ENCODE measurements at places on chromosomes 6 and 20.

DNA sequence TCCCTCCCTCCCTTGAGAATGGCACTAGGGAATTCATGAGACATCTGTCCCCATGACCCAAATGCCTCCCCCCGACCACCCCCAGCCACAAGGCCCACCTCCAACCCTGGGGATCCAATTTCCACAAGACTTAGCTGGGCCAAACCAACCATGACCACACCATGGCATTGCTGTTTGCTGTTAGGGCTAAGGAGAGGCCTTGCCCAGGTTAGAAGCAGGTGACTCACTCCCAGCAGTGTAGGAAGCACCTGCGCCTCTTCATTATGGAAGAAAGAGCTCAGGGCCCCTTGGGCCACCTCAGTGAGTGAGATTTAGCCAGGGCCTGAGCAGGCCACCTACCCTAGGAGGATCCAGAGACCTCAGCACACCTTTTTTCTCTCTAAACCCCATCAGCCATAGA is 337.9 kb downstream of the TAF4 start:
- DNase-seq: no peak

GRCh38 chr20:39280875-39281274 is 318.7 kb downstream of the DHX35 start:
- DNase-seq: no peak

- DNase-seq: no peak
Observed at GRCh38 chr20:19768325-19768842, 10.3 kb downstream of the RIN2 start.

DNA sequence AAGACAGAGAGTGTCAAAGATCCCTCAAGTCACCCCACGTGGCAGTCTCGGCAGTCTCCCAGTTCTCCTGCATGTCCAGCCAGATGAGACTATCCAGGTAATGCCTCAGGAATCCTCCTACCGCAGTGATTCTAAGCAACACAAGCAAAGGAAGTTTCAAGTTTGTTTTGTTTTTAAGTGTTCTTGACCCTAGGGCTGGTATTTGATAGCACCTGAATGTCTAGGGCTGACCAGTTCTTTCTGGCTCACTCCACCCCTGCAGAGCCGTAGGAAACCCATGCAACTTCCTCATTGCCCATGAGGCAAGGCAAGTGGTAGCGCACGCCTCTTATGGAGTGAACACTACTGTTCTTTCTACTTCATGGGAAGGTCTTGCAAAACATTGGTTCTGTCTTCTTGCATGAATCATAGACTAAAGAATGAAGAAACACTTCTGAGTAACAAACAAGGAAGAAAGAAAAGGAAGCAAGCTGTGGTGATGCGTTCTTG is 24.8 kb upstream of the FOXQ1 start:
- DNase-seq: no peak

DNA sequence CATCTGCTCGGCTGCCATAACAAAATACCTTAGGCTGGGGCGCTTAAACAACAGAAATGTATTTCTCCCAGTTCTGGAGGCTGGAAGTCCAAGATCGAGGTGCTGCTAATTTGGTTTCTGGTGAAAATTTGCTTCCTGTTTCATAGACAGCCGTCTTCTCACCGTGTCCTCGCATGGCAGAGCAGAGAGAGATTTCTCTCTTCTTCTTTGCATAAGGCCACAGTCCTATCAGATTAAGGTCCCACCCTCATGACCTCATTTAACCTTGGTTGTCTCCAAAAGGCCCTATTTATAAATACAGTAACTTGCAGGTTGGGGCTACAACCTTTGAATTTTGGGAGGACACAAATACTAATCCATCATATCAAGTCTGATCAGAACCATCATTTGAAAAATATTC is 544.3 kb downstream of the KIF16B start:
- DNase-seq: no peak

- no peak for DNase-seq
Observed at GRCh38 chr6:52133324-52133723, 45.9 kb upstream of the PKHD1 start.

DNA sequence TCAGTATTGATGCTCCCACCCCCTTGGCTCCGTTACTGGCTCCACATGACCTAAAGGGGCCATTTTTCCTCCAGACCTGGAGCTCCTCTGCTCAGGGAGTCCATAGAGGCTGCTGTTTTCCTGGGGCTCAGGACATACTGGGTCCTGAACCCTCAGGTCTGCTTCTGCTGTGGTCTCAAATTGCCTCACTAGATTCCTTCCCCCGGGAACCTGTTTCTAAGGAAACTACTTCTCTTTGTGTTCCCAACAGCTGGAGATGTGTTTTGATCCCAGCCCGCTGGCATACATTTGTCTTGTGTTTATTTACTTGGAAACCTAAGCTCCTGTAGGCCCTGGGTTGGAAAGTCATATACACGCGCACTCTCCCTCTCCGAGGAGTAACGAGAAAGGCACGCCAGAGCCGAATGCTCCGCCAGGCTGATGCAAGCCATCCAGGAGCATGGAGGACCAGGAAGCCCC is 222.8 kb downstream of the UST start:
- no peak for DNase-seq

DNA sequence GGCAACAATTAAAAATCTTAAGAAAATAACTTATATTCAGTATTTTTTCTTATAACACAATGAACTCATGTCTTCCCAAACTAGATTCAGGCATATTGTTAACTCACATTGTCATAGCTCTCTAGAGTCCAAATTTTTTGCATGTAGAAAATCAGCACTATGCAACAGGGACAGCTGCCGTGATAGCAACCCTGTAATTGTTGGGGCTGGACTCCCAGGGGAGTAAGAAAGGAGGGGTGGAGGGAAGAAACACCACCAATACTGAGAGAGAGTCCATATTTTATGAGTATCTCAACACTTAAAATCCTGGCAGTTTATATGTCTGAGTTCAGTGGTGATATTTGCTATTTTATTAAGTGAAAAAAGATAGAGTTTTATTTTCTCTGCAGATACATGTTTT is 89.6 kb upstream of the HS3ST5 start:
- DNase-seq: no peak

- no peak for DNase-seq
Observed at GRCh38 chr6:39416728-39417127, 94.2 kb upstream of the KCNK16 start.

GRCh38 chr6:26595669-26596269 is 984 bp upstream of the ABT1 start:
- peak; percentile 89 for DNase-seq

DNA sequence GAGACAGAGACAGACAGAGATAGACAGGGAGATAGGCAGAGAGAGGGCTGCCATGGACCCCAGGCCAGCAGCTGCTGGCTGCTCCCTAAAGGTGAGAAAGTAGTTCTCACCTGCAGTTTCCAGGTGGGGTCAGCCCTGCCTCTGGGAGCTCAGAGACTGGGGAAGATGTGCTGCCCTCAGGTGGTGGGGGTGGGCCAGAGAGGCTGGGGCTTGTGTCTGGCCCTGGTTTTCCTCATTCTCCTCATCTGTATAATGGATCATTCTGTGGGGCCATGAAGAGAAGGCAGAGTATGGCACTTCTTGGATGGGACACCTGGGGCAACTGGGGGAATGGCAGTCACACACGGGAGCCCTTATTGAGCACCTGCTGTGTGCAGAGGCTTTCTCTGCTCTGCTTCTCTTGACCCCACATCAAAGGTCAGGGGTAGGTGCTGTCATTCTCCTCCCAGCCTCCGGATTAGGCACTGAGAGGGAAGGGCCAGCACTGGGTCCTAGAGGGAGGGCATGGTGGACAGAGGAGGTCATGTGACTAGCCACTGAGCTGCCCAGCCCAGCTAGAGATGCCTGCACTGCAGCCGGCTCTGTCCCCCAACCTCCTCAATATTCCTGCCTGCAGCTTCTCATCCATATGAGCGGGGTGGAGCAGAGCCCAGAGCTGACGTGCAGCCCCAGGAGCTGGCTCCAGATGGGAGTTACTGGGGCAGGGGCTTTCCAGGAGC is 4.1 kb downstream of the ANGPT4 start:
- DNase-seq: no peak

GRCh38 chr6:35719830-35720733 is 16.8 kb upstream of the ARMC12 start:
- no peak for DNase-seq

GRCh38 chr6:29619578-29620160 is 13.3 kb downstream of the GABBR1 start:
- no peak for DNase-seq

GRCh38 chr6:13870214-13870830 is 54.4 kb upstream of the RNF182 start:
- no peak for DNase-seq

- DNase-seq: no peak
Observed at GRCh38 chr6:40735121-40735520, 148.0 kb upstream of the LRFN2 start.

GRCh38 chr20:36688630-36689029 is 42.6 kb upstream of the SLA2 start:
- no peak for DNase-seq

GRCh38 chr6:163962627-163963117 is 548.2 kb downstream of the QKI start:
- no peak for DNase-seq
